Skeletal muscle cell (primary cell): ENCODE measurements at places on chromosomes 11 and 22.

GRCh38 chr22:42684462-42685195 lies 35.4 kb upstream of the CYB5R3 start:
- no peak for DNase-seq

GRCh38 chr22:43529934-43530333 lies 118.1 kb downstream of the MPPED1 start:
- no peak for DNase-seq

DNA sequence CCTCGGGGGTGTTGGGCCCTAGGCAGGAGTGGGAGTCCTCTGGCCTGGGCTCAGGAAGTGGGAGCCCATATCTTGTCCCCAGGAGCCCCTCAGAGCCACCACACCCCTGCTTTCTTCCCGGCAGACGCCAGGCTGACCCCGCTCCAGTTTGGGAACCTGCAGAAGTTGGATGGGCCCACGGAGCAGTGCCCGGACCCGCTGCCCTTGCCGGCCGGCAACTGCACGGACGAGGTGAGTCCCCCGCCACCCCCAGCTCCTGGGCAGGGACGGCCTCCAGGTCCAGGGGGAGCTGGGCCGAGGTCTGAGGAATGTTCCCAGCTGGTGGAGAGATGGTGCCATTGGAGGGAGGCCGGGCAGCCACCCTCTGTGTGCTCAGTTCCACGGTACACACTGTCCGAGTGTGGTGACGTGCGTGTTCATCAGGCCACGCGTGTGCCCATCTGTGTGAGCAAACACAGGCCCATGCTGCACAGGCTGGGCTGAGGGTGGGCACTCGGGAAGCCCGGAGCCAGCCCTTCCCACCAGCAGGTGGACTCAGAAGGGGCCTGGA lies 4.8 kb downstream of the MUC5B start:
- DNase-seq, result no peak

- no peak for DNase-seq
These were observed 47.1 kb upstream of the OPCML start for GRCh38 chr11:133579165-133580031.

DNA sequence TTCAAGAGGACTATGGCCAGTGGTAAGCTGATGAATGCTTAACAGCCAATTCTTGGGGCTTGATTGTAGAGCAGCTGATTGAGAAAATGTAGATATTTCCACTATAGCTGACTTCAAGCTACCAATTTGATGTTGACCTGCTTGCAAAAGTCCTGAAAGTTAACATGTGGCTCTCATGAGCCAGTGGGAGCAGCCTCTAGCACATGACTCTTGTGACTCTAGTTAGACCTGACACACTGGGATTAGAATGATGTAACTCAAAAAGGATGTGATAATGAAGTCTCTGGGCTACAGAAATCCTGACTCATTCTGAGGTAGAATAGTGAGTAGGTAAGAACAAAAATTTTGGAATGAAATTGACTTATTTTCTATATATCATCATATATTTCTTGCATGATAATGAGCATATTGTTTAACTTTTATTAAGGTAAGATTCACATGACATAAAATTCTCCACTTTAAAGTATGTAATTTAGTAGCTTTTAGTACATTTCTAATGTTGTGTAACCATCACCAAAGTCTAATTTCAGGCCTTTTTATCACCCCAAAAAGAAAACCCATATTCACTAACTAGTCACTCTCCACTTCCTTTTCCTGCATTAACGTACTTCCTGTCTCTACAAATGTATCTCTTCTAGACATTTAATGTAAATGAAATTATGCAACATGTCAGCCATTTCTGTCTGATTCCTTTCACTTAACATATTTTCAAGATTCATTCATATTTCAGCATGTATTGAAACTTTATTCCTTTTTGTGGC lies 16.1 kb upstream of the OR52H1 start:
- no peak for DNase-seq

DNA sequence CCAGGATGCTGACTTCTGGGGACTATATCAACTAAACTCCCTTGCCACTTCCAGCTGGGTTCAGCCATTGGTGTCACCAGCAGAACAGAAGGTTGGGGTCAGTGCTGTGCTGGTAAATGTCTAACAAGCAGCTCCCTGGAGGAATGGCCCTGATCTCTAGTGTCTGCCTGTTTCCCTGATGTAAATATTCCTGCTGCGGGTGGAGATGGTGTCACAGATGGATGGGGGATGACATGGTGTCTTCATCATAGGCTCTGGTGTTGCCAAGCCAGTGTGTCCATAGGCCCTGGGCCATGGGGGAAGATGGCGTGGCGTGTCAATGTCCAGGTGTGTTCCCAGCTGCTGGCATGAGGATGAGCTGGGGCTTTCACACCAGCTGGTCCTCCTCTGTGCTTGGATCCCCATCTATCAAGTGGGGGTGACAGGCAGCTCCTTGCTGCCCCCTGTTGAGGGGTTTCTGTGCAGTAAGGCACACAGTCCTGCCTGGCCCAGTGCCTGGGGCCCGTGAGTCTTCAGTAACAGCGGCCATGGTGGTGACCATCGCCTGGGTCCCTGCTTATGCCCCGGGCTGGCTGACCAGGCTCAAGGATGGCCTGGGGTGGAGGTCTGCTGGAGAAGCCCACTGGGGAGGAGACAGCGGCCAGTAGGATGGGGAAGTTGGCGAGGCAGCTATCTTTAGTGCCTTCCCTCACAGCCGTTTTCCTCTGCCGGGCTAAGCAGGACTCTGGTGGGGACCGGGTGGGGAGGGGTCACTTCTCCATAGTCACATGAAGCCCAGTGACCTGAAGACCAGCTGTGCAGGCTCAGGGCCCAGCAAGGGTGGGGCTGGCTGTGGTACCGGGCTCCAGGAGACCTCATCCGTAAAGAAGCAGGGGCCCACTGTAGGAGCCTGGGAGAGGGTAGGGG lies 12.7 kb downstream of the RPL3 start:
- DNase-seq, result no peak

GRCh38 chr11:15189641-15190365 lies 75.1 kb downstream of the INSC start:
- DNase-seq, result no peak

- no peak for DNase-seq
These were observed 86.8 kb downstream of the GALNT18 start for GRCh38 chr11:11534981-11535380.

DNA sequence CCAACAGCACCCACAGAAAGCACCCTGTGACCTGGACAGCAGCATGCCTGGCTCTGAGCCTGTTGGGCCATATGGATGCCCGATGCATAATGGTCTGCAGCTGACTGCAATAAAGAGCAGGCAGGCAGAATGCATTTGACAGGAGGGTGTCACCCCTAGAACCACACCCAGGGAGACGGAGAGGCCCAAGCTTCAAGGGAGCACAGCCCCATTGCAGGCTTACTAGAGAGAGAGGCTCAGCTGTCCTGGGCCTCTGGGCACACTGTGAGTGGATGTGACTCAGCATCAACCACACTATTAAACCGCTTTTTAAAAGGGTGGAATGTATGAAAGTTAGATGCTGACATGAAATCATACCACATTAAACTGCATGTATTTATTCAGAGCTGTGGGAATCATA lies 365.3 kb downstream of the CTTN start:
- no peak for DNase-seq

- DNase-seq, result no peak
These were observed 39.7 kb downstream of the MRGPRX2 start for GRCh38 chr11:19020831-19021230.

DNA sequence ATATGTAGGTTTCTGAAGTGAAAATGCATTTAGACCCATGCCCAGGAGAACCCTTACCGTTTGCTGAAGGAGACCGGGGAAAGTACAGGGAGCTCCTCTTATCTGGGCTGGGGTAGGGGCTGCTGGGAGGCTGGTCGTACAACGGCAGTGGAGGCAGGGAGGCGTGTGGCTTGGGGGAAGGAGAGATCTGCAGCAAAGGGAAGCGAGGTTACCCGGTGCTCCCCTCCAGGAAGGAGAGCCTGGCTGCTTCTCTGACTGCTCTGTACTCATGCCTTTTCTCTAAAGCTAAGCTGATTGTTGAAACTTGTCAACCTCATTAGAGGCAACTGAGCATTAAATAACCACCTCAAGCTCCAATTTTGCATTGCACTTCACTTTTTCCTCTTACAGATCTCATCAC lies 27.2 kb downstream of the ATG16L2 start:
- no peak for DNase-seq

DNA sequence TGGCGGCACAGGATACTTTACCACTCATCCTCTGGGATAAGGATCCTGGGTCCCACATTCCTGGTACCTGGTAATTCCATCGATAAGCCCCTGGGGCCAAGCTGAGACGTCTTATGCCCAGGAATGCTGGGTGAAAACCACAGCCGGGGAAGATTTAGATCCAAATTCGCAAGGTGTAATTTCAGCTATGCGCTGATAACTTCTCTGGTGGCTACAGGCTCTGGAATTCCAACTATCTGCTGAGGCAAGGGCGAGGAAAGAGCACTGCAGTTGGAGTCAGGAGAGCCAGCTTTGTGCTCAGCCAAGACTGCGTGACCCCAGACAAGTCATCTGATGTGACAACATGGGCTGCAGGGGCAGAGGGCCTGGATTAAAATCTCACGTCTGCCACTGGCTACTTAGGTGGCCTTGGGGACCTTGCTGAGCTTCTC lies 9.9 kb upstream of the MYEOV start:
- DNase-seq, result no peak

- DNase-seq, result no peak
These were observed 5.0 kb upstream of the ANO1 start for GRCh38 chr11:70072861-70073755.

GRCh38 chr11:61080986-61081590 lies 21.2 kb upstream of the CD5 start:
- DNase-seq, result no peak

- peak; percentile 92 for DNase-seq
These were observed 96.3 kb downstream of the SWAP70 start for GRCh38 chr11:9760193-9760575.

DNA sequence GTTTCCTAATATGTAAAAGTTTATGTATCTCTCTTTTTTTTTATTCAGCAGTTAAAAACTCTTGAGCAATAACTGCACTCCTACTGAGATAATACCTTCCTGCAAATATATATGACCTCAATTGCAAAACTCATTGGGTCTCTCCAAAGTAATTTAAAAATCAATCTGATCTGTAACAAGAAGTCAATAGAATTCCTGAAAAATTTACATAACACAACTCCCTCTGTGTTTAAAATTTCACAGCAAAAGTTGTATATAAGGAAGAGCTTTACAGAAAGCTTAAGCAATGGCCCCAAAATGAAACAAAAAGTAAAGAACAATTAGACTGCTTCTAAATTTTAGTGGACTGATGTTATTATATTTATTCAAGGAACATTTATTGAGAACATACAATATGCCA lies 313.4 kb downstream of the DLG2 start:
- DNase-seq, result no peak

GRCh38 chr11:70153133-70153727 lies 49.9 kb upstream of the FADD start:
- no peak for DNase-seq

GRCh38 chr11:111399187-111400031 lies 20.3 kb upstream of the POU2AF1 start:
- no peak for DNase-seq

GRCh38 chr22:28931844-28932567 lies 48.6 kb downstream of the ZNRF3 start:
- DNase-seq, result no peak

- DNase-seq, result no peak
These were observed 64.1 kb upstream of the EED start for GRCh38 chr11:86180423-86180822.

DNA sequence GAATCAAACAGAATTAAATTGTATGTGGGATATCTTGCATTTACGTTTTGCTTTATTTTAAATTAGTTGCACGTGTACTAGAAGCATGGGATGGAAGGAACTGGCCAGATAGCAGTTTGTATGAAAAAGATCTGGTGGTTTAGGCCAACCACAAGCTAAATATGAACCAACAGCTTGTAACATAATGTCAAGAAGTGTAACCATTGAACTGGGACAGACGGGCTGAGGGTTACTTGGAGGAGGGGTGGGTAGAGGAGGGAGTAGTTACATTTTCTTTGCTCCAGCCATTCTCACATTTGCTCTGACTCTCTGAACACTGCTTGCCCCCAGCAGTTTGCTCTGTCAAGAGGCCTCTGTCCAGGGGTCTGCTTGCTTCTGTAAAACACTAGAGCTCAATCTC lies 31.7 kb upstream of the CXCR5 start:
- no peak for DNase-seq

DNA sequence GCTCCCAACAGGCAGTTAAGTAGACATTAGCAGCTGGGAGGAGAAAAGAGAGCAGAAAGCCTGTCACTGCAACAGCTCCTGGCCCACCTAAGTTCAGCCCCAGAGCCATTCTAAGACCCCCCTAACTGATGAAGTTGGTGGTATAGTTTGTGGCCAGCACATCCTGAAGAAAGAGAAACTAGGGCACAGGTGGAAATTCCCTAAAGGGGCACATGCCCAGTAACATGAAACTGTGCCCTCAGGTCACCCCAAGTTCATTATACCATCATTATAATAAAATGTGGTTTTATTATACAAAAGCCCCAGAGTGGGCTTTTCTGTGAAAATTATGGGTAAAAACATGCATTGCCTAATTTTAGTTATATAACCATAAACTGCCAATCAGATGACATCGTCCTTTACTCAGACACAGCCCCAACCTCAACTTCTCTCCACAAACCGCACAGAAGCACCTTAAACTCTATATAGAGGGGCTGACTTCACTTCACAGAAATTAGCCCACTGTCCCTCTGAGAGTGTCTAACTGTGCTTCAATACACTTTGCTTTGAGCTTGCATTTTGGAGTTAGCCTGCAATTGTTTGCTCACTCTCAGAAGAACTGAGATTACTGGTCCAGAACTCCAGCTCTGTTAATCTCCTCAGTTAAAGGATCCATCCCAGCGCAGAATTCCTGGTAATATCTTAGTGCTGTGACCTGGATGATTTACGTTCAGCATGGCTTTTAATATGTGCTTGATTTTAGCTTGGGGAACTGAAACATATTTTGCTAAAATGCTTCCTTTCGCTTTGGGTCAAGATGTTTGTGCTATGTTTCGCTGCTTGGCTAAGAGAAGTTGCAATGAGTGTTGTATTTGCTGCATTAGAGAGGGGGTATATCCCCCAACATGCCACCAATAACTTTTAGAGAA lies 1.8 kb upstream of the APOL3 start:
- DNase-seq, result no peak

- no peak for DNase-seq
These were observed 36.9 kb downstream of the OR6Q1 start for GRCh38 chr11:58067685-58068084.

- DNase-seq, result no peak
These were observed 30.7 kb downstream of the EHF start for GRCh38 chr11:34651551-34651950.

DNA sequence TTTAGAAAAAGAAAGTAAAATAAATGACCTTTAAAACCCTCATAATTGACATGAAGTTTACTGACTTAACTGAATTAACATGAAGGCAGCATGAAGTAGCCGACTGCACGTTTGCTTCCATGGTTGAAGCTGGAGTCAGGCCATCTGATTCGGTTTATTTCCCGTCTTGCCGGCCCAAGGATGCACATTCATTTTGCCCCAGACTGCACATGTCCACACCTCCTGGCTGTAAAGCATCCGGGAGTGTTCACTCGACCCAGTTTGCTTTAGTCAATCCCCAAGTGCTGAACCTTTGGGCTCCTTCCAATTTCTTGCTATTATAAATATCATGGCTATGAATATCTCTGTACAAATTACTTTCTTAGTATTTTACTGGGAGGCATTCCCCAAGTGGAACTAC lies 17.7 kb upstream of the TUB start:
- DNase-seq, result peak; percentile 52

GRCh38 chr11:123718063-123718462 lies 23.4 kb downstream of the ZNF202 start:
- DNase-seq, result no peak
